ENCODE measurements at places on chromosomes 2 and 18.

DNA sequence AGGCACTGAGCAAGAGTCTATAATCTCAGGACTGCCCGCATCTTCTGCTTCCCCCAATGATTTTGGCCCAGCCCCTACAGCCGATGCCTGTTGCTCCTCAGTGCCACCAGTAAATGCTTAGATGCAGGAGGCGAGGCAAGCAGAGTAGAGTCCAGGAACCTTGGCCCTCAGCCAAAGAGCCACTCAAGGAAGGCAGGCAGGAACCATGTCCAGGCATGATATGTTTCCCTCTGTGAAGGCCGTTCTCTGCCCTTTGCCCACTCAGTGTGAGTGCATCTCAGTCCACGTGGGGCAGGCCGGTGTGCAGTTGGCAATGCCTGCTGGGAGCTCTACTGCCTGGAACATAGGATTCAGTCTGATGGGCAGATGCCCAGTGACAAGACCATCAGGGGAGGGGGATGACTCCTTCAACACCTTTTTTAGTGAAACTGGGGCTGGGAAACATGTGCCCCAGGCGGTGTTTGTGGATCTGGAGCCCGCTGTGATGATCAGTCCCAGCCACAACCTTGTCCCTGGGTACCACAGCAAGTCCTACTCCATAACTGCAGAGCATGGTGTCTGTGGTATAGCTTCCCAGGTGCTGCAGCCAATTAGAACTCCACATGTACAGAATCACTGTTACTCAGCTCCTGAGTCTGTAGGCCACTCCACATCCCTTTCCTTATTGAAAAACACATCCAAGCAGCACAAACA lies 9.7 kb upstream of the DNAJB2 start:
- no peaks in the 10 kb centered on the region for H3K36me3 ChIP-seq
- H3K27me3 ChIP-seq, result no peaks in the 10 kb centered on the region
- no peak overlapping the region for H3K4me3 ChIP-seq
- H3K27ac ChIP-seq, result no peak overlapping the region
- no peak for DNase-seq
- no peaks in the 10 kb centered on the region for H3K4me1 ChIP-seq

DNA sequence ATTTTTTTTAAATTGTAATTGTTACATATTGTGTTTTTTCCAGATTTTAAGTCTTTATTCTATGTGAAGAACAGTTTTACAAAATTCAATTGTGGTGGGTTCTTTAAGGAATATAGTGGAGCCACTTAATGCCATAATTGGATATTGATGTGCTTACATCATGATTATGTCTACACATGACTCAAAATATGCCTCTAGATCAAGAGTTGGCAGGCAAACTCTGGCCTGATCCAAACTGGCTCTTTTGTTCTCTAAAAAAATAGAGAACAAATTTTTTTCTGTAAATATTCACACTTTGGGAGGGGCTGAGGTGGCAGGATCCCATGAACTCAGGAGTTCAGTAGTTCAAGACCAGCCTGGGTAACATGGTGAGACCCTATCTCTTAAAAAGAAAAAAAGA lies 8.3 kb downstream of the EHBP1 start:
- H3K36me3 ChIP-seq, result no peaks in the 10 kb centered on the region
- DNase-seq, result no peak
- H3K4me3 ChIP-seq, result no peak overlapping the region
- H3K27ac ChIP-seq, result peak overlapping the region; percentile 4
- no peaks in the 10 kb centered on the region for H3K27me3 ChIP-seq

- no peak for DNase-seq
- no peaks in the 10 kb centered on the region for H3K4me1 ChIP-seq
- no peaks in the 10 kb centered on the region for H3K27me3 ChIP-seq
- no peaks in the 10 kb centered on the region for H3K36me3 ChIP-seq
Observed at GRCh38 chr2:60523963-60524362, 29.5 kb downstream of the BCL11A start.

- H3K27me3 ChIP-seq, result no peaks in the 10 kb centered on the region
- DNase-seq, result no peak
- no peak overlapping the region for H3K4me3 ChIP-seq
- H3K36me3 ChIP-seq, result no peaks in the 10 kb centered on the region
- no peak overlapping the region for H3K27ac ChIP-seq
- H3K4me1 ChIP-seq, result no peaks in the 10 kb centered on the region
Observed at GRCh38 chr2:112251271-112251670, 3.6 kb downstream of the ZC3H8 start.

- H3K4me1 ChIP-seq, result no peaks in the 10 kb centered on the region
- H3K27ac ChIP-seq, result no peak overlapping the region
- DNase-seq, result no peak
- H3K4me3 ChIP-seq, result no peak overlapping the region
Observed at GRCh38 chr2:109647636-109648035, 33.5 kb downstream of the SOWAHC start.

GRCh38 chr18:75309564-75309963 lies 99.0 kb downstream of the TSHZ1 start:
- no peak overlapping the region for H3K27ac ChIP-seq
- no peaks in the 10 kb centered on the region for H3K27me3 ChIP-seq
- DNase-seq, result no peak
- no peaks in the 10 kb centered on the region for H3K36me3 ChIP-seq

Measured in uterus (tissue), 4 donors.